ENCODE measurements at places on chromosomes 1 and 21. TPM values are rescaled to one million over a fixed set of nuclear protein-coding genes. Genes with fewer than 3 reads are reported as not detected.

The FOXD2 gene
- total RNA-seq, result 0.08 TPM

The ZBTB18 gene
- 21.4 TPM for total RNA-seq

The OR2L5 gene
- total RNA-seq, result not detected

The FBLIM1 gene
- 82.8 TPM for total RNA-seq

DNA sequence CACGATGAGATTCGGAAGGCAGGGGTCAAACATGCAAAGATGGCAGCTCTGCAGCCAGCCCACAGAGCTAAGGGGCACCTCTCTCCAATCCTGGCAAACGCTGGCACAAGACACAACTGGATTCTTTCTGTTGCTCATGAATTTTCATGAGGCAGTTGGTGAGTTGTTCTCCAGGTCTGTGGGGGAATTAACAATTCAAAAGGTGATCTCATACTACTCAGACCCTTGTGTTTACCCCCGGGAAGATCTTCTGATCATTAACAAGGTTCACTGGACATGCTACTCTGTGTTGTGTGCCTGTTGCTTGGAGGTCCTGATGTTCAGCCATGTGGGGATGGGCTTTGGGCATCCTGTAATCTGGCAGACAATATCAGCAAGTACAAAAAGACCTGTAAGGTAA lies 128.9 kb downstream of the HHAT start:
- DNase-seq, result no peak

- no peak for DNase-seq
Measured at GRCh38 chr1:56297904-56298303, 281.5 kb downstream of the PLPP3 start.

DNA sequence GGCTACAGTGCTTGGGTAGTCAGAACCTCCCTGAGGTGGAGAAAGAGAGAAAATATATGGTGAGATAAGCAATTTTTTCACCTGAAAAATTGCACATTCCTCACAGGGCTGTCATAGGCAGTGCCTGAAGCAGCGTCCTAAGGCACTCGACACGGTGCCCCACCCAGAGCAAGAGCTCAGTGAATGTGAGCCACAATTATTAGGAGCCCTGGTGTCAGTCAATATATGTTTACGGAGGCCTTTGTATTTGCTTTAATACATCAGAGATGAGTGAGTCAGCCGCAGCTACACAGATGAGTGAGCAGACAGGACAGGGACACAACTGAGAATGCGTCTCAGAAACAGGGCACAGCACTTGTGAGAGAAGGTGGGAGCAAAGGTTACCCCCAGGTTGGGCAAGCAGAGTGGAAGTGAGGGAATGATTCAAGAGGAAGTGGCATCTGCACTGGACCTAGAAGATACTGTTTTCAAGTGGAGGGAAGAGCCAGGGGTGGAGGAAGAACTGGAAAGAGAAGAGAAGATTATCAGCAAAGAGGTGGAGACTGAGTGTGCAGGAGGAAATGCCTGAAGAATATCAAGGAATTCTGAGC lies 5.2 kb upstream of the PIGC start:
- DNase-seq, result no peak

- no peak for DNase-seq
Measured at GRCh38 chr1:32929366-32929765, 28.2 kb upstream of the TMEM54 start.

DNA sequence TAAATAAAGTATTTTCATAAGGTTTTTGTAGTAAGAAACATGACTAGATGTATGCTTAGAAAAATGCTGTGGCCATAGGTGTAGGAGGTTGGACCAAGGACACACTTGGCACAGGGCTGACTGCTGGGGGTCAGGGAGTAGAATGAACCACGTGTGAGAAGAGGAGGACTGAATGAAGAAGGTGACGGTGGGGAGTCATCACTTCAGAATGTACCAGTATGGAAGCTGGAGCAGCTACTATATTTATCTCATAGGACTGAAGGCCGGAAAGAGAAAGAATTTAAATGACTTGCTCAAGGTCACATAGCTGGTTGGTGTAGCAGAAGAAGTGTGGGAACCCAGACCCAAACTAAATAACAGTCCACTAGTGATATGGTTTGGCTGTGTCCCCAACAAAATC lies 79.8 kb upstream of the HAO2 start:
- DNase-seq, result no peak

DNA sequence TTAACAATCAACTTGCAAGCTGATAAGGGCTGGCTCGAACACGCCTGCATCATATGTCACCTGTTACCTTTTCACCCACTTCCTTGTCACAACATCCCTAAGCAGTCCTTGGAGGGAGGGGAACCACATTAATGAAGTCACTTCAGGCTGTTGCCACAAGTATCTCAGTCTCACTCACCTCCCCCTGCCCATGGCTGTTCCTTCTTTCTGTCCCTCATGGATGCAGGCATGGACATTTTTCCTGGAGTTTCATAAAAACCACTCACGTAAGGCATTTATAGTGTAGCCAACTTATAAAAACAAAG lies 76.8 kb upstream of the ANGPTL1 start:
- DNase-seq, result no peak

Measured in left cardiac atrium (tissue), 4 donors.